ENCODE measurements at places on chromosomes 16 and 17. TPM values are rescaled to one million over a fixed set of nuclear protein-coding genes. Genes with fewer than 3 reads are reported as not detected.

DNA sequence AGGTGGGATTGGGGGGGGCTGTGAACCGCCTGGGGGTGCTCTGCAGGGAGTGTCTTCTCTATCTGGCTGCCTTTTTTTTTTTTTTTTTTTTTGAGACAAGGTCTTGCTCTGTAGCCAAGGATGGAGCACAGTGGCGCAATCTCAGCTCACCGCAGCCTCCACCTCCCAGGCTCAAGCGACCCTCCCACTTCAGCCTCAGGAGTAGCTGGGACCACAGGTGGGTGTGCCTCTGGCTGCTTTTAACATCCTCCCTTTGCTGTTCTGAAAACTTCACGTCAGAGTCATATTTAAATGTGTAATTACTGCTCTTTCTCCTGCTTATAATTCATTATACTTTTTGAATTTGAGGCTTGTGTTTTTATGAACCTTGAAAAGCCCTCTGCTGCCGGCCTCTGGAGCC lies 78.4 kb downstream of the ZNF778 start:
- no peak for DNase-seq

- no peak for DNase-seq
Measured at GRCh38 chr17:17724307-17725010, 43.2 kb downstream of the RAI1 start.

DNA sequence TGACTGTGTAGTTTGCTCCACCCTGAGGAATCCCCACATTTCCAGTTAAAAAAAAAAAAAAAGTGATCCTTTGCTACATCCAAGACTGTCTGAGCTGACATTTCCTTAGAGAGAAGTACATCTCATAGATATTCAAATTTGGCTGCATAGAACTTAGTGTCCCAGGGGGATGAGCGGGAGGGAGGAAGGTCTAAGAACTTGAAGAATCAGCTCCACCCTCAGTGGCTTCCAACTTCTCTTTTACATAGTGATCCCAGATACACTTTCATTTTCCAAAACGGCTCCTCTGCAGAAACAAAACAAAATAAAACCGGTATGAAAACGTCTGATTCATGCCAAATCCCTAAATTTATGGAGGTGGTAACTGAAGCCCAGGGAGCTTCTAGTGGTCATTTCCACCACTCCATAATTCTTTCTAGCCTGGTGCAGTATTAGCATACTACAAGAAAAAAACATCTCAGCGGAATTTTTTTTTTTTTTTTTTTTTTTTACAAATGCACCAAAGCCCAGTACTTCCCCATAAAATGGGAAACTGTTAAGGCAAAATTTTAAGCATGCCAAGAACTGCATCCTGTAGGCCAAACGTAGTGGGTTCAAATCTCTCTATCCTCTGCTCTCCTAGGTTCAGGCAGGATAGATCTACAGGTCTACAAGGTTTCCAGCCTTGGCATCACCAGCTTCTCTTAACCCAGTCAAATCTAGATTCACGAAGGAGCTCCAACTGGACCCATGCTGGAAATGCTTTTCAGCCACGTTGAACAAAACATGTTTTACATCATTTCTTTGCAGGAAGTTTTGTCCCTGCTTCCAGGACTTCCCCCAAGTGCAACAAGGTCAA lies 29.3 kb downstream of the MAF start:
- no peak for DNase-seq

DNA sequence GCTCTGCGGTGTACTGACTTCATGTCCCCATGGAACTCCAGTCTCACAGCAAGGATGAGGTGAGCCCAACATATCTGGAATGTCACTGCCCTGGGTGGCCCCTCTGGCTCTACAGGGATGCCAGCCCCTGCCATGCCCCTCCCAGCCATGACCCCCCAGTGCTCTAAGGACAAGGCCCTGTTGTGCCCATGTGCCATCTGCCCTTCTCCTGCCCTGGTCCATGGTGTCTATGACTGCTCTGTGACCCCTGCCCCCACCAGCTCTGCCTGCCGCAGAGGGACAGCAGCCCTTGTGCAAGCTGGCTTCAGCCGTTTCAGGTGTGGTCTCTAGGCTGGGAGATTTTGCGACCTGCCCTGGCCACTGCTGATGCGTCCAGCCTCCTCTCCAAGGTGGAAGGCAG lies 40.3 kb downstream of the TK2 start:
- DNase-seq: no peak

Gene NOG
- total RNA-seq: 1.0 TPM

- DNase-seq: peak; percentile 83
Measured at GRCh38 chr17:64984851-64985521, 65.7 kb upstream of the LRRC37A3 start.

DNA sequence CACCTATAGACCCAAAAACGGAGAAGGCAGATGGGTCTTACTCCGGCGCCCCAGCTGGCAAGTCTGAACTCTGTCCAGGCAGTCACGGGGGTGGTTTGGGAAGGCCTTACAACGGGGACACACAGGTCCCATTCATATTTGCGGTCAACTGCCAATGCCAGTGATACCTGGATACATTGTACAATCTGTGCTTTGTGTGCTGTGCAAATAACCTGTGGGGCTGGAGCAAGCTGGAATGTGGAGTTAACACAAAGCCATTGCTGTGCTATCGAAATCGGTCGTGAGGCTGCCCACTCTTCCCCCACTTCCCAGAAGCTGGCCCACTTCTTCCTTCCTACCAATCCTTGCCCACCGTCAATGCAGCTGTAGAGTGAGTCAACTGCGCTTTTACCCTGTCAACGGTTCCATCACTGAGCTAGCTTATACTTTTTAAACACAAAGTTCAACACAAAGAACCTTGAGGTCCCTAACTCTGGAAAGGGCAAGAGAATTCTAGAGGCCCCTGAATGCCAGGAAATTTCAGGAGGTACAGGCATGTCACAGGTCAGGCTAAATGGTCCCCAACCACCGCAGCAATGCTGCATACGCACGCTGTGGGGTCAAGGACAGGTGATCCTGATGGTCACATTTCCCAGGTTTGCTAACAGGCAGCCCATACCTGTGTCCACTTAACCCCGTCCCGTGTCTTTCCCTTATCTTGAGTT lies 122.8 kb downstream of the ZFHX3 start:
- DNase-seq: no peak

DNA sequence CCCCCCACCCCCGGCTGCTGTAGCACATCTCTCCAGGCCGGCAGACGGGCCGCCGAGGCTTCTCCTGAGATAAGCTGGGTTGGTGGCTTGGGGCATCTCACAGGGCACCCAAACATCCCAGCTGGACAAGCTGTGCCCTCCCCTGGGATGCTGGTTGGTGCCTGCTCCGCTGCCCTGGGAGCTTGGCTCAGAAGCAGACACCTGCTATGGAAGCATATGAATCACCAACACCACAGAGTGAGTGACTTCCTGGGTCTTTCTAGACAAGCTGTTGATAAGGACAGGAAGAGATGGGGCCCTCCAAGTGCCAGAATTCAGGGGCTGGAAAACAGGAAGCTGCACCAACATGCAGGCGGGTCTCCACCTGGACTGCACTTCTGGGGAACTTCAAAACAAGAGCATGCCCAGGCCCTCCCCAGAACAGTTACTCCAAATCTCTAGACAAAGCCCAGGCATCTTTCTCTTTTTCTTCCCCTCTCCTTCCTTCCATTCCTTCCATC lies 13.7 kb downstream of the C16orf95 start:
- DNase-seq: peak; percentile 26

- DNase-seq: no peak
Measured at GRCh38 chr16:10859020-10859419, 18.0 kb upstream of the CIITA start.

GRCh38 chr17:40475234-40475908 lies 26.1 kb downstream of the TNS4 start:
- DNase-seq: no peak

DNA sequence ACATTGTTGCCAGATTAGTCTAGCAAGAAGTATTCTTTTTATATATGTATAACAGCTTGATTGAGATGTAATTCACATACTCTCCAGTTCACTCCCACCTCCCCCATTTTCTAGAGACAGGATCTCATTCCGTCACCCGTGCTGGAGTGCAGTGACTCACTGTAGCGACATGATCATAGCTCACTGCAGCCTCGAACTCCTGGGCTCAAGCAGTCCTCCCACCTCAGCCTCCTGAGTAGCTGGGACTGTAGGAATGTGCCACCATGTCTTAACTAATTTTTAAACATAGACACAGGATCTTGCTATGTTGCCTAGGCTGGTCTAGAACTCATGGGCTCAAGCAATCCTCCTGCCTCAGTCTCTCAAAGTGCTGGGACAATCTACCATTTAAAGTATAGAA lies 3.3 kb upstream of the RSAD1 start:
- no peak for DNase-seq

- no peak for DNase-seq
Measured at GRCh38 chr16:86499889-86500707, 10.2 kb upstream of the FOXF1 start.

DNA sequence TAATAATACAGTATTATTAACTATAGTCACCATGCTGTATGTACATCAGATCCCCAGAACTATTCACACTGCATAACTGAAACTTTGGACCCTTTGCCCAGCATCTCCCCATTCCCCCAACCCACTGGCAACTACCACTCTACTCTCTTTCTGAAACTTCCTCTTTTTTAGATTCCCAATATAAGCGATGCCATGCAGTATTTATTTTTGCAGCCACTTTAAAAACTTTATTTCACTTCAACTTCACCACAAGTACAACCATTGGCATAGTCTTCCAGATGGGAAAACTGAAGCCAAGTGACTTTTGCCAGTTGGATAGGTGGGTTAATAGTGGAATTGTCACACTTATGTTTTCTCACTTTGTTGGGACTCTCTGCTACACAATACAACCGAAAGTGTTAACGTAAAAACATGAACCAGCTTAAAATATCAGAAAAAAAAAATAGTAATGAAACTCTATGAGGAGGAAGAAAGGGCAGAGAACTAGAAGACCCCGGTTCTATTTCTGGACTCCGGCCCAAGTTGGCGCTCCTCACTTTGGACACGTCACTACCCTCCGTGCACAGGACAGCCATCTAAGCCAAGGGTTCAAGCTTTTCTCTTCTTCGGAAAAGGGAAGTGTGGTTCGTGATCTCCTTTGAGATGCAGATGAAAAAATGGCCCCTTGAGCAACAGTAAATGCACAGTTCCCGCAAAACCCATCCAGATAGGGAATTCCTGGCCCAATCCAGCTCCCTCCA lies 743 bp downstream of the SHCBP1 start:
- DNase-seq: peak; percentile 49

Gene IRX5
- 1.2 TPM for total RNA-seq

DNA sequence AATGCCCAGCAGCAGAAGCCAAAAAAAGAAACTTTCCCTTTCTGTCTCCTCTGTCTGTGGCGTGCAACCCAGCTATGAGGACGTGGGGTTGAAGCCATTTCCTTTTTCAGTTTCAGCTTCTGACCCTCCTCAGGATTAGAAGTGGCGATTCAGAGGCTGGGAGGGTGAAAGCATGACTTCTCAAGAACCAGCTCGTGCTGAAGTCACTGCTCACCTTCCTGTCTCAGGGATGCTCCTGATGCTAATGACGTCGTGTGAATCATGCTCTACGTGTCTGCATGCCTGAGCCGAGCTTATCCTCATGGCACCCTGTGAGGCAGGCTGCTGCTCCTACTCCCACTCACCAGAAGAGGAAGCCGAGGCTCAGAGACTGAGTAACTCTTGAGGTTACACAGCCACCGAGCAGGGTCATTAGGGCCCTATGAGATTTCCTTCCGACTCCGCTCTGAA lies 5.7 kb upstream of the LPO start:
- peak; percentile 61 for DNase-seq

GRCh38 chr17:81259058-81259605 lies 20.0 kb downstream of the NDUFAF8 start:
- DNase-seq: no peak

GRCh38 chr17:48729335-48730239 lies 1.0 kb upstream of the HOXB13 start:
- no peak for DNase-seq

GRCh38 chr16:1689853-1690252 lies 11.8 kb downstream of the JPT2 start:
- no peak for DNase-seq

DNA sequence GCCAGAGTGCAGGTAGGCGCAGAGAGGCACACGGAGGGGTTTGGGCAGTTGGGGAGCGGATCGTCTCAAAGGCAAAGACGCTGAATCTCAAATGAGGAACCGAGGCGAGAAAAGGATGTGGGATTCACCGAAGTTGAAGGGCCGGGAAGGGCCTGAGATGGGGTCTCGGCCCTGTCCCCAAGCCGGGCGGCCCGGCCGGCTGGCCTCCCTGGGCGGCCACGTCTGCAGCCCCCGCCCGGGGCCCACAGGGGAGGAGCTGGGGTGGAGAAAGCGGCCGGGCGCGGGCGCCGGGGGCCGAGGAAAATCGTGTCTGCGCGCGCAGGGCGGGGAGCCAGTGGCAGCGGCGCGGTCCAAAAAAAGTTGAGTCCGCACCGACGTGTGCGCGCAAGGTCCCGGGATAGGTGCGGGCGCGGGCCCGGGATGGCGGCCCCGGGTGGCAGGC lies 458 bp downstream of the SLC12A4 start:
- DNase-seq: peak; percentile 46

DNA sequence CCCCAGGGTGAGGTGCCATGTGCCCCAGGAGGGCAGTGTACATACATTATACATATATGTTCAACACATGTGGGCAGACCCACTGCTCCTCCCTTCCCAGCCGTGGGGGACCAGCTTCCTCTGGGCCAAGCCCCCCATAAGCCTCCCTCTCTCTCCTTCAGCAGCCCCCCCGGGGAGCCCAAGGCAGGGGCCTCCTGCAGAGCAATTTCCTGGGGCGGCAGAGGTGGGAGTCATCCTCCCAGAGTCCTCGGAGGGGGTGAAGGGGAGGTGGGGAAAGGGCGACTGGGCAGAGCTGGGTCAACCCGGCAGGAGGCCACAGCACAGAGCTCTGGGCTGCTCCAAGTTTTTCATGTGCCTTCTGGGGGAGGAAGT lies 235.1 kb downstream of the ZNF423 start:
- DNase-seq: peak; percentile 42

DNA sequence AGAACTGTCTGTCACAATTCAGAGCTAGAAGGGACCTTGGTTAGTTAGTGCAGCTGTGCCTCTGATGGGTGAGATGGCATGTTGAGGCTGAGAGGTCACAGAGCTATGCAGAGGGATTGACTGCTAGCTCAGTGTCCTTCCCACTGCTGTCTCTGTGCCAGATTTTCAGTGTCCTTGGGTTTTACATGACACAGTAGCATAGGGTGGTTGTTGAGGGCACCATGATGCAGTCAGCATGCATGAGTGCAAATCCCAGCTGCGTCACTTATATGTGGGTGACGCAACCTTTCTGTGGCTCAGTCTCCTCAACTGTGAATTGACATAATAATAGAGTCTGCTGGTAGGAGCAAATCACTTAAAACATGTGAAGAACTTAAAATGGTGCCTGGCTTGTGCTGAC lies 2.7 kb downstream of the MT1A start:
- DNase-seq: no peak

GRCh38 chr17:752620-753219 lies 656 bp upstream of the GEMIN4 start:
- peak; percentile 18 for DNase-seq

Data from M059J (cell line).